Head of caudate nucleus (tissue), 42 donors: ENCODE measurements at places on chromosomes 12 and 14.

- DNase-seq: no peak
Measured at GRCh38 chr14:61154641-61155040, 126.5 kb downstream of the TMEM30B start.

DNA sequence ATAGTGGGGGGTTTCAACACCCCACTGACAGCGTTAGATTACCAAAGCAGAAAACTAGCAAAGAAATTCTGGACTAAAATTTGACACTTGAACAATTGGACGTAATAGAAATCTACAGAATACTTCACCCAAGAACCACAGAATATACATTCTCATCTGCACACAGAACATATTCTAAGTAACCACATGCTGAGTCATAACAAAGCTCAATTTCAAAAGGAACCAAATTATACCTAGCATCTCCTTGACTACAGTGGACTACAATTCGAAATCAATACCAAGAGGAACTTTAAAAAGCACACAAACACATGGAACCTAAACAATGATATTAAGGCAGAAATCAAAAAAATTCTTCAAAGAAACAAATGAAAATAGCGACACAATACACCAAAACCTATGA is 871.6 kb upstream of the MDGA2 start:
- DNase-seq: no peak

DNA sequence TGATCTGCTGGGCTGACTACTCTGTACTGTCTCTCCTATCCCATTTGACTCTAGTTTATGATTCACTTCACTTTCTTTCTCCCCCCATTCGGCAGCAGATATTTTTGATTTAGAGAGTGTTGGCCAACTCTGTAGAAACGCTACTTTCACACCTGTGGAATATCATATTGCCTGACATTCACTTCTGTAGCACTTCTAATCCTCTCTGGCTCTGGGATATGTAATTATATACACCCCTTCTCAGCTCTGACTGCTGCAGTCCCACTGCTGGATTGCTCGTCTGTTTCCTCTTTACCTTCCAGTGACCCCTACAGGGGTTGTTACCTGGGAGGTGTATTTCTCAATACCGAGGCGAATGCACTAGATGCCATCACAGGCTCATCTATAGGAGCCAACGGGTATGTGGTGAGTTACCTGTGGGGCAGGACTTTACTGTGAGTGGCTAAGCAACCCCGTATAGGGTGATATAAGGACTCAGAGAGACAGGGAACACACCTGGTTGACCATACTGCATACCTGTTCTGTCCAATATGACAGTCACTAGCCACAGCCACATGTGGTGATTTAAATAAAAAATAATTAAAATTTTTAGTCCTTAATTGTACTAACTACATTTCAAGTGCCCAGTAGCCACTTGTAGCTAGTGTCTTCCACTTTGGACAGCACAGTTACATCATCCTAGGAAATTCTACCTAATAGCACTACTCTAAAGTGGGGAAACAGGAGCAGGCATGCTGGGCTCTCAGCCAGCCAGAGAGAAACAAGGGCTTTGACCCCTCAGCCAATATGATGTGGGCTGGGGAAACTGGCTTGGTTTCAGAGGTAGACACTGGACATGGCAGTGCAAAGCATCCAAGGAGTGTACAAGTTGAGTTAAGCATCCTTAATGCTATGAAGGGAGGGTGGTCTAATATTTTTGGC is 95.0 kb downstream of the C12orf75 start:
- DNase-seq: no peak

DNA sequence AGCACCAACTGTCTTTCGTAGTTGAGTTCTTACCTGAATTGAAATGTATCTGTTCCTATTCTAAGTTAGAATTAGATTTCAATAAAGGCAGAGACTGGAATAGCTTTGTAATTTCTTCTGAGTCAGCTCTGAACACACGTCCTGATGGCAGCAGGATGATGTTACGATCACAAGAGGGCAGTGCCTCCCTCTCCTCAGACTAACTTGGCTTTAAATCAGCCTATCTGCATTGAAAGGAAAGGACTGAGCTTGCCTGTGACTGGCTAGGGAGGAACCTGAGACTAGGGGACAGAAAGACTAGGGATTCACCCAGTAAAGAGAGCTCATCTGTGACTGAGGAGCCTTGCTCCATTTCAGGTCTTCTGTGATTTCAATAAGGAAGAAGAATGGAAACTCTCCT is 323.7 kb upstream of the OR4E1 start:
- no peak for DNase-seq

DNA sequence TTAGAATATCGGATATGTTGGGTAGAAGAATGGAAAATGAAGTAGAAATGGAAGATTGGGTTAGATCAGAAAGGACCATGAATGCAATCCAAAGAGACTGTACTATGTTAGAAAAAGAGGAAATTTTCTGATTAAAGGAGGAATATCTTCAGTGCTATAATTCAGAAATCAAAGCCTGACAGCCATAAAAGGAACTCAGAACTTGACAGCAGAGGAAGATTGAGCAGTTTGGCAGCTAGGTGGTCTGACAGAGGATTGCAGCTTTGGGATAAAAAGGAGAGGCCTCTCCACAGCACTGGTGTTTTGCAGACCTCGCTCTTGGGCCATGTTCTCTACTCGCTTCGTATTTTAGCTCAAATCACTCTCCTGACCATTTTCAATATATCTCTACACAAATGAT is 354.8 kb upstream of the SOX5 start:
- no peak for DNase-seq

DNA sequence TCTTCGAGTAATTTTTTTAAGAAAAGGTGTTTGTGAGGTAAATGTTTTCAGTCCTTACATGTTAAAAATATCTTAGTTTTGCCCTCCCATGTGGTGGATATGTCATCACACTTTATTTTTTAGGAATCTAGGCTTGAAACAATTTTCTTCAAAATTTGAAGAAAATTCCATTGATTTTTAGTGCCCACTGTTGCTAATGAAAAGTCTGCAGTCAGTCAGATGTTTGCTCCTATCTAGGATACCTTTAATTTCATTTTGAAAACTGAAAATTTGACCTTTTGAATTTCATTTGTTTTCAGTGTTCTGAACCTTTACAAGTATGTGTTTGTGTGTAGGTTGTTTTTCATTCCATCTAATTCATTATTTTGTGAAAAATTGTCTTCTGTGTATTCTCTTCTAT is 105.4 kb downstream of the LRRK2 start:
- no peak for DNase-seq

GRCh38 chr14:22657861-22658260 is 13.7 kb upstream of the OR6J1 start:
- no peak for DNase-seq

DNA sequence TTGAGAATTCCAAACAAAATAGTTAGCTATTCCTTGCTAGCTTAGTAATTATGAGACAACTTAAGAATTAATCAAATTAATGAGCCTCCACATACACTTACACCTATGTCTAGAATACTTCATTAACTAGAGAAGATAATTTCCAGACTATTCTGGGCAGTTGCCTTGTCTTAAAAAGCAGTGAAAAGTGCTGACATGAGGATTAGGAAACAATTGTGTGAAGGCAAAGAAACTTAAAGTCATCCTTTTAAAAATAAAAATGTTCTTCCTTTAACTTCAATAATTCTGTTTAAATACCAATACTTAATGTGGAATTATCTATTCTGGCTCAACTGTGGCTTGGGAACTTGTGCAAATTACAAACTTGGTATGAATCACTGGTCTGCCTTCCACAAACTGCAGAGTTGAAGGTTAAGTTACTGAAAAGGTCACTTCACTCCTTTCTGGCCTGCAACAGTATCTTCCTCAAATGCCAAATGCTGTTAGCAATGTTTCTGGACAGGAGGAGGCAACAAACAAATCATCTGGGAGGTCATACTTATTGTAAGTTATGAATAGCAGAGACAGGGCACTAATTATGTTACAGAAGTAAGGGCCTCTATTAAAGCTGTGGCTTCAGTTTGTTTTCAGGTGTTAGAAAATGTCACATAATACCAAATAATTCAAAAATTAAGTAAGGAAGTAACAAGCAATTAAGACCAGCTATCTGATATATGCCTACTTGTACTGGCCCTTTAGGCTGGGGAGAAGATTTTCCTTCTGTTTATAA is 19.2 kb downstream of the PPTC7 start:
- no peak for DNase-seq

- DNase-seq: no peak
Measured at GRCh38 chr12:127556231-127556886, 710.6 kb upstream of the TMEM132C start.

DNA sequence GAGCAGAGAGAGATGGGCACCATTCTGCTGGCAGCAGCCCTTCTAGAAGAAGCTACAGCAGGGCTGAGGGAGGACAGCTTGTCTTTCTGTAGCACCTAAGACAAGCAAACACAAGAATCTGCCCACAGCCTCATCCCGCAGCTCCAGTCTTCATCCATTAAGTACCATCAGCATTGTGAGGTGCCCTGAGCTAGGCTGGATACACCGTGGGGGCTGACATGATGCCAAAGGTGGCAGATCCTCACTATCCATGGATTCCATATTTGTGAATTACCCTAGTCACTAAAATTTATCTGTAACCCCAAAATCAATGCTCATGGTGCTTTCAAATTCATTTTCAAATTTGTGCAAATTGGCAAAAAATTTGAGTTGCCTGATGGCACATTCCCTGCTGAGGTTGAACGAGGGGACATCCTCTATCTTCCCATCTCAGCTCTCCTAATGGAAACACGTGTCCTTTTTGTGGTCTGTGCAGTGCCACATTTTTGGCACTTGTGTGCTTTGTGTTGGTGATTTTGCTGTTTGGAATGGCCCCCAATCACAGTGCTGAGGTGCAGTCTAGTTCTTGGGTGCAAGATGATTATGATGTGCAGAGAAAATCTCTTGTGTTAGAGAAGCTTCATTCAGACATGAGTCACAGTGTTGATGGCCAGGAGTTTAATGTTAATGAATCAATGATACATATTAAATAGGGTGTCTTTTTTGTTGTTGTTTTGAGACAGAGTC is 7.0 kb downstream of the PITPNM2 start:
- DNase-seq: no peak

DNA sequence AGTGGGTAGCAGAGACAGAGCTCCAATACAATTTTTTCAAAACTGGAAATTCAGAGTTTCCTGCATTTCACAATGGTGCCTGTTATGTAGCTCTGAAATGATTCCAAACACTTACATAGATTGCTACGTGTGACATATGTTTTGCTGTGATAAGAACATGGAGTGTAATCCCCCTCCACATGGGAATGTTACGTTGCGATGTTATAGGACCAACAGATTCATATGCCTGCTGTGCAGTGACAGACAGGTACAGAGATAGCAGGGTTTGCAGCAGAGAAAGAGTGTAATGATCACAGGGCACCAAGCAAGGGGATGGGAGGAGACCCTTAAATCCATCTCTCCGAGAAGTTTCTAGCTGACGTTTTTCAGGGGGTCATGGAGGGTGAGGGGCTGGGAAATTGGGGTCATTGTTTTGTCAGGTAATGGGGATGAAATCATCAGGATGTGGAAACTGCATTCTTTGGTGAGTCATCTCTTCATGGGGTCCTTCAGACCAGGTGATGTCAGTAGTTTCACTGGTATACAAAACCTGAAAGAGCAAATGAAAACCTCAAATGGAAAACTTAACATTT is 76.6 kb upstream of the OSBPL8 start:
- no peak for DNase-seq

- DNase-seq: no peak
Measured at GRCh38 chr12:56634242-56634836, 4.2 kb upstream of the BAZ2A start.

- peak; percentile 32 for DNase-seq
Measured at GRCh38 chr12:53094394-53094787, 3.1 kb upstream of the IGFBP6 start.

- DNase-seq: no peak
Measured at GRCh38 chr12:125161712-125162022, 96.4 kb downstream of the AACS start.

- DNase-seq: no peak
Measured at GRCh38 chr14:68511129-68512047, 281.5 kb downstream of the ZFP36L1 start.

- DNase-seq: no peak
Measured at GRCh38 chr14:51744372-51745130, 92.8 kb downstream of the FRMD6 start.

GRCh38 chr12:11321980-11322379 is 11.7 kb upstream of the PRB4 start:
- no peak for DNase-seq

DNA sequence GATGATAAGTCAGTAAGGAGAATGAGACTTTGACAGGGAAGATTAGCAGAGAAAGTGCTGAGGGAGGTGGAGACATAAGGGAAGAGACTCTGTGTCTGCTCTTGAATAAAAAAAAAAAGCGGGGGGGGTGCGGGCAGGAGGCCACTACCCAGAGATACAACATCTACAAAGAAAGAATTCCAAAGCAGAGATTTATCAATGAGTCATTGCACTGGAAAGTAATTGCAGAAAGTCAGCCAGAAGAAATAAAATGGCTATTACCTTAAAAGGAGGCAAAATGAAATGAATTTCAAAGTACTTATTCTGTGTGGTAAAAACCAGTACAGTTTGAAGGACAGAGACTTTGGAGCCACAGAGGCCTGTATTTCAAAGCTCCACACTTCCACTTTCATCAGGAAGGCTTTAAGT is 267.1 kb upstream of the PRKD1 start:
- DNase-seq: no peak

DNA sequence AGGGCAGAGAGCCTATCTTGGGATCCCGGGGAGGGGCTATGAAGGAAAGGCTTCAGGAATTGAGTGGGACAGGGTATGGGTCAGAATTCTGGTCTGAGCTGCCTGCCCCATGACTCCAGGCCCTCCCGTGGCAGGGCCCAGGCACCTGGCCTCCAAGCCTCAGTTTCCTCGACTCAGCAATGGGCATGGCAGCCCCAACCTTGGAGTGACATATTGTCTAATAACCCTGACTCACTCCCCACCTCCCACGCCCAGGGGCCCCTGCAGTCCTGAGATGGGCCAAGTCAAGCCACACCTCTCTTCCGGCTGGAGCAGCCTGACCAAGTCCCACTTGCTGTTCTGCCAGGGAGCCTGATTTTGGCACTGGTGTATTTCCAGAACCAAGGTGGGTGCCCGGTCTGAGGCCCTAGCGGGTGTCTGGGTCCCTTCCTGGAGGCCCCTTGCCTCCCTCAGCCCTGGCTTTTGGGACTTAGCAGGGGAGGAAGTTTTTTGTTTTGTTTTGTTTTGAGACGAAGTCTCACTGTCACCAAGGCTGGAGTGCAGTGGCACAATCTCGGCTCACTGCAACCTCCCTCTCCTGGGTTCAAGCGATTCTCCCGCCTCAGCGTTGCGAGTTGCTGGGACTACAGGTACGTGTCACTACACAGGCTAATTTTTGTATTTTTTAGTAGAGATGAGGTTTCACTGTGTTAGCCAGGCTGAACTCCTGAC is 40.3 kb upstream of the RCOR1 start:
- no peak for DNase-seq

GRCh38 chr12:28500373-28501024 is 310.2 kb downstream of the CCDC91 start:
- DNase-seq: no peak
